CD4-positive, alpha-beta T cell (primary cell): ENCODE measurements at places on chromosomes 2 and 18.

DNA sequence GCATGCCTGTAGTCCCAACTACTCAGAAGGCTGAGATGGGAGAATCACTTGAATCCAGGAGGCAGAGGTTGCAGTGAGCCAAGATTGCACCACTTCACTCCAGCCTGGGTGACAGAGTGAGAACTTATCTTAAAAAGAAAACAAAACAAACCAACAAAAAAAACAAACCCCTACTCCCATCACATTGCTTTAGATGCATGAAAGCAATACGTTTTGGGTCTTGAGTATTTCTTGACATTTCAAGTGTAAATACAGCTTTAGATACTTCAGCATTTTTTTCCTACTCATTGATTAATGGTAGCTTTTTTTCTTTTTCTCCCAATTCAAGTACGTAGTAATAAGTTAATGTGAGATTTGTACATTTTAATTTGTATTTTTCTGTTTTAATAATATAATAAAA, 20.3 kb downstream of the RASGRP3 start:
- no peaks in the 10 kb centered on the region for H3K27me3 ChIP-seq
- H3K4me3 ChIP-seq = no peak overlapping the region
- DNase-seq = no peak

GRCh38 chr2:86552889-86553288, 10.4 kb downstream of the CHMP3 start:
- peak overlapping the region; percentile 29 for H3K27ac ChIP-seq
- peaks cover 26% of the 10 kb centered on the region for H3K4me1 ChIP-seq
- no peaks in the 10 kb centered on the region for H3K36me3 ChIP-seq
- peak; percentile 51 for DNase-seq

GRCh38 chr2:8584174-8585066, 97.4 kb upstream of the ID2 start:
- H3K27ac ChIP-seq = no peak overlapping the region
- H3K4me1 ChIP-seq = peaks cover 45% of the 10 kb centered on the region
- DNase-seq = no peak
- H3K36me3 ChIP-seq = no peaks in the 10 kb centered on the region
- H3K27me3 ChIP-seq = no peaks in the 10 kb centered on the region

DNA sequence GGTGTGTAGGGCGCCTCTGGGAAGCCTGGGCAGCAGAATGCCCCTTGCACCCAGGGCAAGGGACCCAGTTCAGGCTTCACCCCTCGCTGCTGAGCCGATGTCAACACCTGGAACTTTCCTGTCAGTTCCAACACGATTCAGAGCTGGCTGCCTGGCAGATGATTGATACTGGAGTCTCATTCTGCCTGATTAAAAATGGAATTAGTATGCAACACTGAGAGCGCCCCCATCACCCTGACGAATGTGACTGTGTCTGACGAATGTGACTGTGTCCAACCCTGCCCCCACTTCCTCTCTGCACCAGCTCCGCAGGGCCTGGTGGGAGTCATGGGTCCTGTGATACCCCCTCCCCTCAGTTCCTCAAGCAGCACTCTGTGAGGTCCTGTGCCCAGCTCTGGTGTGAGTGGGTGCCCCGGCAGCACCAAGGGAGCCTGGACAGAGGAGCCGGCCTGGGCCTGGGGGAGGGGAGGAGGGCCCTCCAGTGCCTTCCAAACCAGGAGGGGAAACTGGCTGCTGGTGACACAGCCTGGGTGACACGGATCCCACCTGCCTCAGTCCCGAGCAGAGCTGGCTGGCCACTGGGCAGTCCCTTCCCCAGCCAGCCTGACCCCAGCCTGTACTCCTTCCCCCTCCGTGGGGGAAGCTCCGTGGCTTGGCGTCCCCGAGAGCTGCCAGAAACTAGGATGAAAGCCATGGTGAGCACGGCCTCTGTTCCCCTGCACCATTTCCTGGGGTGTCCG, 41.4 kb upstream of the ALPP start:
- H3K4me3 ChIP-seq = no peak overlapping the region
- DNase-seq = peak; percentile 27
- no peaks in the 10 kb centered on the region for H3K27me3 ChIP-seq
